ENCODE measurements at places on chromosomes 3 and 15.

- no peak for DNase-seq
Observed at GRCh38 chr3:42613462-42613861, 13.0 kb downstream of the NKTR start.

DNA sequence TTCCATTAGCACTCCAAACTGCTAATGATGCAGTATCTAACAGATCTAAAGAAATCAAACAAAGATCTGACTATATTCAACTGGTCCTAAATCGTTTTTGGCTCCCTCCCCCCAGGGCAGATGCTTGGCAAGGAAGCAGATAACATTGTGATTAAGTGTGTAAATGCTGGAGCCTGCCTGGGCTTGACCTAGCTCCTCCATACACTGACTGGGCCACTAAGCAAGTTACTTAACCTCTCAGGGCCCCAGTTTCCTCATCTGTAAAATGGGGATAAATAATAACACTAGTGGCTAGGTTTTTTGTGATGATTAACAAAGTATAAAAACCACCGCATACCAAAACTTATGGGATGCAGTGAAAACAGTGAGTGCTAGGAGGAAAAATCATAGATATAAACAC is 9.2 kb downstream of the EID1 start:
- DNase-seq: no peak

- no peak for DNase-seq
Observed at GRCh38 chr15:54707805-54708752, 488.7 kb downstream of the RSL24D1 start.

GRCh38 chr15:63405683-63406390 is 24.2 kb upstream of the CA12 start:
- DNase-seq: no peak

DNA sequence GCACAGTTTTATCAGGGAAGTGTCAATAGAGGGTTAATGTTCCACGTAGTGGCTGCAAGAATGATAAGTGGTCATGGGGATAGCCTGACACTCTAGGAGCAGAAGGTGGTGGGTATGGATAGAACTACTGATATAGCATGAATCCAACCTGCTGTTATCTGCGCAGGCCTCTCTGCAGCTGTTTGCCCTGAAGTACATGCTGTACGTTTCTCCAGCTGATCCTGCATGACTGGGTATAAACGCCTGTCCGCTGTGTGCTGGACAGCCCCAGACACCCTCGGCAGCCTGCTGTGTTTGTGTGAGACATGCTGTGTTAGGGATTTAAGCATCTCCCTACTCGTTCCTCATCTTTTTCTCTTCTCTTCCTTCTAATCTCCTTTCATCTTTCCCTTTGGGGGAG is 87.1 kb downstream of the LPP start:
- no peak for DNase-seq

GRCh38 chr3:108091498-108092250 is 843 bp upstream of the CD47 start:
- DNase-seq: peak; percentile 15

GRCh38 chr3:32457971-32458471 is 44.6 kb downstream of the CMTM6 start:
- no peak for DNase-seq

DNA sequence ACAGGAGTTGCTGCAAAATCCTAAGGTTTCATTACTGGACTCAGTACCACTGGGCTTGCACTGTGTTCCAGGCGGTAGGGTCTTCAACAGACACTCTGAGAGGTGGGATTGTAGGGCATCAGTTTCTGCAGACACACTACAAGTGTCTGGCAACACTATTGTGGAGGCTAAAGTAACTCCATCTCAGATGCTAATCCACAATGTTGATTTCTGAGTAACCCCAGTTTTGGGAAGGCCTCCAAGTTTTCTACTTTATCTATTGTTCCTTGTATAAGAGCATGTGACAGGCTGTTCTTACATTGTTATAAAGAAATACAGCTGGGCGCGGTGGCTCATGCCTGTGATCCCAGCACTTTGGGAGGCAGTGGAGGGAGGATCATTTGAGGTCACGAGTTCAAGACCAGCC is 2.5 kb upstream of the ABHD5 start:
- DNase-seq: no peak

- no peak for DNase-seq
Observed at GRCh38 chr3:34568766-34569165, 770.3 kb downstream of the PDCD6IP start.

DNA sequence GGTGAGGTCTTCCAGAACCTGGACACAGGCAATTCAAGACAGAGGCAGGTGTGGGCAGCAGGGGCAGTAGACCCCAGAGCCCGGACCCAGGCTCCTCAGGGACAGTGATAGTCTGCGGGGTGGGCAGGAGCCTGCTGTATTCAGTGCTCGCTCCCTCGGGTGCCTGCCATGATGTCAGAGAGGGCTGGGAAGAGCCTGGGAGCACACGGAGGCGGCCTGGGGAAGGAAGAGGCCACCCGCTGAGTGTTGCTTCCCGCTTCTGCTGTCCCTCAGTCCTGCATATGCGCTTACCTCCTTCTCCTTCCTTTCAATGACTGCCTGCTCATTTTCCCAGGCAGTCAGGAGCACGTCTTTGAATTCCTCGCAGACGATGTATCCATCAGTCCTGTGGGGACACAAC is 22.8 kb downstream of the TMEM43 start:
- DNase-seq: no peak

- no peak for DNase-seq
Observed at GRCh38 chr15:83904107-83905040, 250.5 kb downstream of the ADAMTSL3 start.

- DNase-seq: no peak
Observed at GRCh38 chr3:40615110-40615915, 90.6 kb downstream of the ZNF621 start.

GRCh38 chr15:47507221-47507985 is 209.9 kb upstream of the SEMA6D start:
- no peak for DNase-seq

DNA sequence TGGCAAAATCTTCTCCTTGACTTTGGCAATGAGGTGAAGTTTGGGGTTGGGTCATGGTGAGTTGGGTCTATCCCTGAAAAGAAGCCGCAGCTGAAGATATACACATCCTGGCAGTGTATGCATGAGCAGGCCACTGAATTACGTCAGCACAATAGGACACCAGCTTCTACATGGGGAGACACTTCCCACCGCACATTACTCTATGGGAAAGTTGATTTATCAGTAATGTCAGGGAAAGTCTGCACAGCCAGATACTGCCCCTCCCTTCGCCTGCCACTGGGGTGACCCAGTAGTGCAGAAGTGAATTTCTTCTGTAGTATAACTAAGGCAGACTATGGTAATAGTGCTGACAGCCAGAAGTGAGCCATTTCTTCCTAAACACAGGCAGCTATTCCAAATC is 245.0 kb downstream of the NTRK3 start:
- no peak for DNase-seq

- no peak for DNase-seq
Observed at GRCh38 chr3:56796202-56796601, 5.5 kb downstream of the ARHGEF3 start.

GRCh38 chr15:68435966-68436365 is 4.0 kb upstream of the ITGA11 start:
- no peak for DNase-seq

GRCh38 chr3:122451371-122451770 is 35.5 kb upstream of the WDR5B start:
- no peak for DNase-seq

- DNase-seq: no peak
Observed at GRCh38 chr15:63655683-63656372, 58.6 kb downstream of the FBXL22 start.

DNA sequence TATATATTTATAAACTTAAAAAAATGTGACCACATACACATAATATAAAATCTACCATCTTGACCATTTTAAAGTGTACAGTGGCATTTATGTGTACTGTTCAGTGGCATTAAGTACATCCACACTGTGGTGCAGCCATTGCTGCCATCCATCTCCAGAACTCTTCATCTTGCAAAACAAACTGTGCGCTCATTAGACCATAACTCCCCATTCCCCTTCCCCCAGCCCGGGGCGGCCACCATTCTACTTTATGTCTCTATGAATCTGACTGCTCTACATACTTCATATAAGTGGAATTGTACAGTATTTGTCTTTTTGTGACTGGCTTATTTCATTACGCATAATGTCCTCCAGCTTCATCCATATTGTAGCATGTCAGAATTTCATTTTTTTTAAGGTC is 47.8 kb downstream of the CTXND1 start:
- DNase-seq: no peak

- no peak for DNase-seq
Observed at GRCh38 chr3:120114376-120114775, 20.1 kb upstream of the GSK3B start.

GRCh38 chr3:141575879-141576743 is 89.3 kb downstream of the RASA2 start:
- no peak for DNase-seq

DNA sequence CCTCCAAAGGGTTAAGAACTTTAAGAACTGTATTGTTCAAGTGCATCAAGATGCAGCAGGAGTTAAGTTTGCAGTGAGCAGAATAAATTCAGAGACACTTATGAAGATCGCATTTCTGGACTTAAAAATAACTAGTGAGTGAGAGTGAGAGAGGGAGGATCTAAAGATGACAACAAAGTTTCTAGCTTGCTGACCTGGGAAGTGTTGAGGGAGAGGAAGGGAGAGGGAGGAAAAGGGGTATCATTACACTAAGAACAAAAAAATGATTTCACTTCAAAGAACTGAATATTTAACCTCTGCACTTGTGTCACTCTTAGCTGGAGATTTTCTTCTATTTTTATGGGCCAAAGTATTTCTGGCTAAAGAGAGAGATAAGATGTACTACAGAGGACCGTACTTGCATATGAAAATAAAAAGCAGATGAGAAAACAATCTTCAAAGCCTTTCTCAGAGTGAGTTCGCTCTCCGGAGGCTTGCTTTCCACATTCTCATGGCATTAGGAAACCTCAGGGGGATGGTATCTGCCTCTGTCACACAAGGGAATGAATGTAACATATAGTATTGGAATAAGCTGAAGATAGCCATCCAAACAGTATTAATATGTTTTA is 91.4 kb upstream of the TJP1 start:
- DNase-seq: no peak

DNA sequence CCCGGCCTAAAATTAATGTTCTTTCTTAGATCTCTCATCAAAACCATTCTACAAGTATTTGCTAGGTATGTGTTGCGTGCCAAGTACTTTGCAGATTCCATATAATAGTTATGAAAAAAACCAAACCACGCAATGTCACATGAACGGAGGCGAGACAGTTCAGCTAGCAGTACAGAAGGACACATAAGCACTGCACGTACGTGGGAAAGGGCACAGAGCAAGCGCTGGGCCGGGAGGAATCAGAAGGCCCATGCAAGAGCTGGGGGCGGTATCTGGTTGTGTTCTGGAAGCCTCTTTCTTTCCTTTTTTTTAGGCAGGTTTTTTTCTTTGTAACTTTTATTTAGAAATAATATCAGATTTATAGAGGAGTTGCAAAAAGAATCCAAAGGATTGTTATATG is 11.3 kb downstream of the PDIA5 start:
- no peak for DNase-seq

DNA sequence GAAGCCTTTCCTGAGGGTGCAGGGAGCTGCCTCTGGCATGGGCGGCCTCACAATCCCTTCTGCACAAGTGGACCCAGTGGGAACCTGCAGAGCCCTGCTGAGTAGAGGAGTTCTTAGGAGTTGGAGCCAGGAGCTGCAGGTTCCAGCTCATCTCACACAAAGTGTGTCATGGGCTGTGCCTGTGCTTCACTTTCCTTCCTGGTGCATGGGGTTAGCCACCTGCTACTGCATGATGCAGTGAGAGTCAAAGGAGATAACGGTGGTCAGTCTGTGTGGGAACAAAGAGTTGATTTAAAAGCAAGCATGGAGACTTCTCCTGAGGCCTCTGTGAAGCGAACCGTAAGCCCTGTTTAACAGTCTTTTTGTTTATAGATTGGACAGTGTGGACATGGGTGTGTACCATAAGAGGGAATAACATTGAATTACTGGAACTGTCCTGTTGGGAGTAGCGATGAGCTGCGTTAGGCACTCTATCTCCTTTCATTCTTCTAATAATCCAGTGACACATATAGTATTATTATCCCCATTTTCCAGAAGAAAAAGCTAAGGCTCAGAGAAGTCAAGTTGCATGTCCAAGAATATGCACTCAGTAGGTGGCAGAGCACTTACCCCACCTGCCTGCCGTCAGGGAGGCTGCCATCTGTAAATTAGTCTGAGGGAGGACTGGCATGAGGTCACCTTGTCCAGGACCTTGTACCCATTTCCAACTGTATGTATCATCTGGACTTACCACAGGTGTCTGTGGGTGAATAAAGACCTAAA is 68.7 kb upstream of the PRR23C start:
- DNase-seq: no peak

- no peak for DNase-seq
Observed at GRCh38 chr3:115233021-115233420, 85.9 kb upstream of the ZBTB20 start.

GRCh38 chr3:12484983-12485327 is 675 bp downstream of the TSEN2 start:
- no peak for DNase-seq

GRCh38 chr3:99696497-99696896 is 58.1 kb downstream of the COL8A1 start:
- DNase-seq: no peak

DNA sequence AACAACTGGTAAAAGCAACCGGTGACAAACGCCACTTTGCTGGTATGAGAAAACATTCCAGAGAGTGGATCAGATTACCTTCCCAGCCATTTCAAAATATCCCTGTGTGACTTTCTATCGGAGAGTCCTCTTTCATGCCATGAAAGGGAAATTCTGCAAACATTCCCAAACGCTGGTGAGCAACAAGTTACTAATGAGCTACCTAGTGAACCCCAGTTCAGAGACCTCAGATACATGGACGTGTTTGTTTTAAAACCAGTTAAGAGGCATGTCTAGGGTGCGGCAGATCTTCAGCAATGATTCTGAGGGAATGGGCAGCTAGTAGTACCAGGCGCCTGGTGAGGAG is 418.2 kb upstream of the NR2F2 start:
- no peak for DNase-seq

GRCh38 chr15:75732809-75733451 is 20.3 kb upstream of the CSPG4 start:
- no peak for DNase-seq

DNA sequence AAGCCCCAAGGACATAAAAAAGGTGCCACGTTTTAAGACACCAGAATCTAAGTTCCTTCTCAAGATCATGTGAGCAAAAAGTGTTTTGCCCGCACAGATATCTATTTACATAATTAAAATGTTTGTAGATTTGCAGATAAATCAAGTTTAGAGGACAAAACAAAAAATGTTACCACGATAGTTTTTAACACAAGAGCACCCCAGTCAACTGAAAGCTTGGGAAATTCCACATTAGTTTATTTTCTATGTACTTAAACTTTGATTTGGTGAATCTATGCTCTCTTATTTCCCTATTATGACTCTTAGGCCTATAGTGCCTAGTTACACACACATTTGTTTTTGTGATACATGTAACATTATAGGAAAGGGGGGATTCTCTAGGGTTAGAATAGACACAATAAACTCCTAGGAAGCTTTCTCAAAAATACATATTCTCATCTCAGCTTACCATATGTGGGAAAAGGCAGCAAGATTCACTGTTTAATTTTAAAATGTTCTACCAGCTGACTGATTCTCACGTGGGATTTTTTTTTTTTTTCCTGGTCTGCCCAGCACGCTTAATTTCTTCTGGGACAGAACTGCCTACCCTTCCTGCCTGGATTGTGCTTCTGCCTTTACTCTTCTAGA is 8.4 kb upstream of the LEKR1 start:
- DNase-seq: no peak

Measured in stimulated activated CD4-positive, alpha-beta T cell treated with anti-CD3 and anti-CD28 coated beads, Interleukin-1b, Interleukin-23, amount 100 ng/mL, for 1 hour (primary cell).